ENCODE measurements at places on chromosomes 3 and 15.

DNA sequence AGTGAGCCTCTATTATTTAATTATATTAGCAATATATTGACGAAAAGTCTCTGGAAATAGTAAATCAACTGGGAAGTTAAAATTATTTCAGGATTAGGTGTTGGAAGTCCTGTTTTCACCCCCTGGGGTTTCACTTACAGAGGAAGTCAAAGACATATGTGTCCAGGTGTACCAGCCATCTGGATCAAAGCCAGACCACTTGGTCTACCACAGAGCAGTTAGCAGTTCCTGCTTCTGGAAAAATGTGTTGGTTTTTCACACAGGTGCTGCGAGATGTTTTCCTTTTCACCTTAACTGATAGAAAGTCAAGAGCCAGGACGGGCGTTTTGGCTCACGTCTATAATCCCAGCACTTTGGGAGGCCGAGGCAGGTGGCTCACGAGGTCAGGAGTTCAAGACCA, 13.1 kb downstream of the MME start:
- no peak for DNase-seq

GRCh38 chr3:4409971-4410573, 57.0 kb downstream of the SUMF1 start:
- DNase-seq = no peak

DNA sequence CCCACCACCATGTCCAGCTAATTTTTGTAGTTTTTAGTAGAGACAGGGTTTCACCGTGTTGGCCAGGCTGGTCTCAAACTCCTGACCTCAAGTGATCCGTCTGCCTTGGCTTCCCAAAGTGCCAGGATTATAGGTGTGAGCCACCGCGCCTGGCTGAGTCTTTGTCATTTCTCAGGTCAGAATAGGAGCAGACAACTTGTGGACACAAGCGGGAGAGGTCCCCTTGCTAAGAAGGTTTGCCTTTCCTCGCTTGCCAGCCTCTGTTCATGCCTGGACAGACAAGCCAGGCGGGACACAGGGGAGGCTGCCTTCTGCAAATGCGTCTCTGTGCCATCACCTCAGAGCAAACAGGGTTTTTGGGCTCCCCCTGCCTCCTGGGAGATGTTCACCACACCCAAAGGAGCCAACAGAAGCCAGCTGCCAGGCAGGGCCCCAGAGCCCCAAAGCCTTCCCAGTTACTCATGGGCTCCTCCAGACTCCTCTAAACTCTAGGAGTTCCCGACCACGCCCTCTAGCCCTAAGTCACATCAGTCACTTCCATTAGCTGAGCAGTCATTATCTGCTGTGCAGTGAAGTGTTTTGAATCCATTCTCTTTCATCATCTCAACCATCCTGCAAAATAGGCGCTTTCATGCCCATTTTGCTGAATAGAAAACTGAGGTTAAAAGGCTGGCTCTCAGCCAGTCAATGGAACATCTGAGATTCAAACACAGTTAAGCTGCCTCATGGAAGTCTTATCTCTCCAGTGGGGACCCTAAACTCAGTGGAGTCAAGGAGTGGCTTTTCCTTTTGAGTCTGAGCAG, 245.0 kb downstream of the UACA start:
- DNase-seq = no peak

DNA sequence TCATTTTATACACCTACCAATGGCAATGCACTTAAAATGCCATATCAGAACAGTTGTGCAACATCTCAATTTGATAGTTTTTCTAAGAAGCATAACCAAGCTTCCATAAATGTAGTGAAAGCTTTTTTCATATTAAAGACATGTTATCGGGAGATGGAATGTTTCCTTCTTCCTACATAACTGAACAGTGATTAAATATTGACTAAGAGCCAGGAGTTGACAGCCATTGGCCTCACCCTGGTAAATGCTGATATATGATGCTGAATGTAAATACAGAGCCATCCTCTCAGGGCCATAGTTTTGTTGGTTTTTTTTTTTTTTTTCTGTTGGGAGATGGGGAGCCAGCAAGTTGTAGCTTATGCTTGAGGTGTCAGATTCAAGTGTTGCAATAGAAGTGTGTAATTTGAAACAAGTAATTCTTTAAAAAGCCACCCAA, 203.3 kb upstream of the IL12A start:
- no peak for DNase-seq

DNA sequence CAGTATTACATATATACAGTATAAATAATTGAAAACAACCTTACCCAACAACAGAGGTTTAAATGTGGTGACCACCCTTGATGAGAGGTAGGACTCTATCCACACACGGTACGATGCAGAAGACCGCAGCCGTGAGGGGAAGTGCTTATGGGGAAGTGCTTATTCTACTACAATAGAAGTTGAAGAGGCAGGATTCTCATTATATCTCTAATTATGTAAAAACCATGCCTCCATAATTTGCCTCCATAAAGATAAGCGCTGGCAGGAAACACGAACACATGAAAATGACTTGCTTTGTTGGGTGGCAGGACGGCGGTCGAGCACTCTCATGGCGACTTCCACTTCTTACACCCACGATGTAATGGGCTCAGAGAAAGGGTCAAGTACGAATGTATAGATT, 7.2 kb upstream of the MUC13 start:
- no peak for DNase-seq

DNA sequence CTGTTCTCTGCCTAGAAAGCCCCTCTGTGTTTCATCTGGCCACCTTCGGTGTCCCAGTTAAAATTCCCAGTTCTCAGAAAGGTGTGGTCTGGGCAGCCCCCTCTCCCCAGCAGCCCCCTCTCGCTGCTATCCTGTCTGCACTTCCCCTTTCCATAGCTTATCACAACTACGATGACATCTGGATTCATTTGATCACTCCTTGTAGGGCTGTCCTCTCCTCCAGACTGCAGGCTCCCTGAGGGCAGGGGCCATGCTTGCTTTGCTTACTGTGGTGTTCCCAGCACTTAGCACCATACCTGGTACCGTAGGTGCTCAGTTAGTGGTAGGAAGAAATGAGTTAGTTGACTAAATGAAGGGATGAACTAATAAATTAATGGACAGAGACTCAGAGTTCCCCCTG, 26.3 kb upstream of the GOLGA6C start:
- DNase-seq = no peak

DNA sequence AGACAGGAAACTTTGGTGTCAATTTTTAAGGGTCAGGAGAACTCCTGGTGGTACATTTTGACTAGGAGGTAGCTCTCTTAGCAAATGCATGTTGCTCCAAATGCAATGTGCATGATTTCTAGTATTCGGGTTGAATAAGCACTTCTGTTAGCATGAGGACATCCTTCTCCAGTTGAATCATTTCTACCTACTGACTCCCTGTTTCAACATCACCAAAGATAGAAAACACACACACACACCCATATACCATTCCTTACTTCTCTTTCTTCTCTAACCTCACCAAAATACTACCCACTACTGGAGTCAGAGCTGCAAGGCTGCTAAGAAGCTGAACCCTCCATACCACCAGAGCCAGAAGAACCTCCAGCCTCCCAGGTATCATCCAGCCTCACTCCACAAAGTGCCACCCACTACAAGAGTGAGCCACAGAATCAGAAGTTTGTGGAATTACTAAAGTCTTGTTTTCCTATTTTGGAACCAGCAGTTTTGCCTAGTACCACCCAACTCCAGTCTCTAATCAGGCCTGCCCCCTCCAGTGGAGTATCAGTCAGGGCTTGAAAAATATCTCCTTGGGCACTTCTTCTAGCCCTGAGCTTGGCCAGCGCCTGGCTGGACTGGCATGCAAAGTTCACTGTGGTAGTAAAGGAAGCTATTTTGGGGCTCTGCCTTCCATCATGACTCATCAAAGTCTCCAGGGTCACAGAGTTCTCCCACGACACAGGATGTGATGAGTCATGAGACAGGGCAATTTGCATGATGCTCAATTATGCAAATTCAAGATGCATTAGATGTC, 110.3 kb downstream of the CYP19A1 start:
- DNase-seq = no peak

DNA sequence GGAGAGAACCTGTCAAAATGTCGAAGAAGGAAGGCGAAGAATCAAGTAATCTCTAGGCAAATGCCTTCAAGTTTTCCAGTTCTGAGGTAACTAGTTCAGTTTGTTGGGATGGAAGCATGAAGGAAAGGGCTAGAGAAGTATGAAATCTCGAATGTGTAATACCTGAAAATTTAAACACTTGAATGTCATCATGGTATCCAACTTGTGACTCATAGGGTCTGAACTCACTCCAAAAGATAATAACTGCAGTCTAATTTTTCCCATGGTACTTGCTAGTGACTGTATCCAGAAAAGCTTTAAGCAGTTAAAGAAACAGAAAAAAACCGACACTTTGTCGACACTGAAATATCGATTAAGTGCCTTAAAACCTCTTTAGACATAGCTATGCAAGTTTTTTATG, 102.9 kb upstream of the CHRM5 start:
- DNase-seq = no peak

DNA sequence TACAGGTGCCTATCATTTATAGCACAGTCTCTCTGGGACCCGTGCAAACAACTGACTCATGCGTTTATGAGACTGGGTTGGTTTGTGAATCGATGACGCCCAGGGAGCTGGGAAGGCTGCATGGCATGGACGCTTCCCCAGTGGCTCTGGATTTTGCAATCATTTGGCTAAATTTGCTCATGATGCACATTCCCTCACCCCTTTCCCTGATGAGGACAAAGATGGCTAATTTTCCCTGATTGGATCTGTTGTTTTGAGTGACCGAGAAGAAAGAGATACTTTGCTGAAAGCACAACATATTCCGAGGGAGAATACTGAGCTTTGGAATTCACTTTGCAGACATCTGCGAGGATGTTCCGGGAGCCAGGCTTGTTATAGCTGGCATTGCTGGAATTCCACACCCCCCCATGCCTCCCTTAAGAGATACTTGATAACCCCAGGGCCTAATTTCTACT, 51.1 kb downstream of the CGNL1 start:
- no peak for DNase-seq

DNA sequence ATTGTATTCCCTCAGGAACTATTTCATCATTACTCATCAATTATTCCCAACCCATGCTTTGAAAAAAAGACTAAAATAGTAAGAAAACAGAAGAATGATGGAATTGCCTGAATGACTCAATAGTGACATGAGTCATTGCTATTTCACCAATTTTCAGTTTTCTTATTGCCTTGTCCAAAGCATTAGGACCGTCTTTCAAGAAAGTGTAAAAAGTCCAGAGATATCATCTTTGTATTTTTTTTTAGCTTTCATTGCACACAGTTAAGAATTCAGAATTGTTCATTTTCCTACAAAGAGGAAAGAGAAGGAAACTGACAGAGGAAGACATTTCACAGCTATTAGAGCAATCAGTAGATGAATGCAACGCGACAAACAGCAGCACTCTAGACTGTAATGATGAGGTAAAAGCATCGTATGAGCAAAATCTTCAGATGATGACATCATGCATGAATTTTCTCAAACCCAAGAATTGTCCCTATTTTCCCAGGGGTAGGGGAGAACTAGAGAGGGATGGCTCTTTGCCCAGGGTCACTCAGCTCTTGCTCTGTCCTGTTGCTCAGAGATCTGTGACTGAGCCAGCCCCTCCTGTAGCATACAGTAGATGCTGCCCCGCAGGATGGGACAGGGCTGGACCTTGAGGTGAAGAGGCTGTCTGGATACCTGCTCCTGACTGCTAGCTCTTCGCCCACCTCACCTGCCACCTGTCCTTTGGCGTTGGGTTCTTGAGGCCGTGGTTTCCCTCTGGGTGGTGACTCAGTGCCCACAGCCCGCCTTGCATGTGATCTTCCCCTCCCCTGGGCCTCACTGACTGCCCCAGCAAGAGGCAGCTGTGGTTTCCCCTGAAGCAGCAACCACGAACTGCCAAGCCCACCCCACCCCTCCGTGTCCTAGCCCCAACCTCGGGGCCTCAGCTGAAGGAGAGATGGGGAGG, 84.8 kb downstream of the PPCDC start:
- DNase-seq = peak; percentile 22

- no peak for DNase-seq
Measured at GRCh38 chr3:20442846-20443245, 256.8 kb upstream of the SGO1 start.

DNA sequence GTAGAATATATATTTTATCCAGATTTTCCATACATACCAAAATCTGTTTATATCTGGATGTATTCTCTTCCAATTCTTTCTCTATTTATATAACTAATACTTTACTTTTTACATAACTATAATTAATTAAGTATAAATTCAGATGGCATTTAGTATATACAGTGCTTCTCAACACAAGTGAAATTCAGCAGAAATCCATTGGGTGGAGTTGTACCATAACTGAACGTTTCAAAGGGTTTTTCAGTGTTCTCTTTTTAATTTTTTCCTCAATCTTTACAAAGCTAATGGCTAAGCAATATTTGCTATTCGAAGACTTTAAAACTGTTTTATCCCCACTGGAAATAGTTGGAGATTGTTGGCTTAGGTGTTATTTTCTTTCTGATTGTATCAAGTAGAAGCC, 13.9 kb upstream of the ZBBX start:
- no peak for DNase-seq

- no peak for DNase-seq
Measured at GRCh38 chr15:90001062-90001682, at the start of gene ZNF710. TSS of gene ZNF710 (plus strand) at chr15:90001324. CDS start at chr15:90067138, 65,814 bp downstream.

DNA sequence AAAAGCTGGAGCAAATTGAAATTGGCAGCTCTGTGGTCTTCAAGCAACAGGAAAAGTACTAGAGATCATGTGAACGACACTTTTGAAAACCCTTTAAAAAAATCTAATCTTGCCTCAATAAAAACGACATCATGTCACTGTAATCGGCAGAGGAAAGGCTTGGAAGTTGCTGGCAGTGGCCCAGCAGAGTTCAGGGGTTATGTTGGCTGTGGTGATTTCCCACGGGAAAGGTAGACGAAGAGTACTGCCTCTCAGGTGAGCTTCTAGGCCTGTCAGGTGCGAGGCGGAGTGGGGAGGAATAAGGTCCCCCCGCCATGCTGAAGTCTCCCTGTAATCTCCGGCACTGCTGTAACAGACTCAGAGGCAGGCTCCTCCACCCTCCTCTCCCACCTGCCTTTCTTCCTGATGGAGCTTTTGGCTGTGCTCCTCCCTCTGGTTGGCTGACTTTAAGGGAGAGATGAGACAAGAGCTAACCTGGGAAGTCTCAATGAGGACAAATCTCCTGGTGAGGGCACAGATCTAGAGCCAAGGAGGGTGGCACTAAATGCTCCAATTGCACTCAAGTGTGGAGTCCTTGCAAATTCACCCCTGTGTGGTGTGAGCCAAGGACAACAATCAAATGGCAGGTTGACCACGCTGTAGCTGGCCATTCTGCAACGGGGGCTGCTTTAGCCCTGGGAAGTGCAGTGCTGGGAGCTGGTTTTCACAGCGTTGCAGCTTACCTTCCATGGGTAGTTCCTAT, 18.7 kb upstream of the HES1 start:
- no peak for DNase-seq

- DNase-seq = no peak
Measured at GRCh38 chr3:13323822-13324221, 96.3 kb downstream of the NUP210 start.

DNA sequence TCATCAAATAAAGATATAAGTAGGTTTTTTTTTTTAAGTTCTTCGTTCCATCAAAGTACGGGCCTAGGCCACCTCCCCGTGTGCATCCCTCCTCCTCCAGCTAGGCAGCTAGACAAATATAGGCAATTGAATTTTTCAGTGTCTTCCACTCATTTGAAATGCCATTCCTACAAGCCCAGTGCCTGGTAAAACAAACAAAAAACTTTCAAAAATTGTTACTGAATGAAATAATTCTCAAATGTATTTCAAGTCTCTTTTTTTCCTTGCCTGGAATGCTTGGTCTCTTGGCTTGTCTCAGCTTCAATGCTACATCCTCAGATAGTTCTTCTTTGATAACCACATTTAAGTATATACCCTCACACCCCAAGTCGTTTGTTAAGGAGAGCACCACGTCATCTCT, 3.8 kb downstream of the EIF2AK4 start:
- DNase-seq = no peak

Data from activated gamma-delta T cell (primary cell).